A549 treated with RU486 at 1 μM for 4 hours (cell line): ENCODE measurements at places on chromosomes 3 and 15. TPM values are rescaled to one million over a fixed set of nuclear protein-coding genes. Genes with fewer than 3 reads are reported as not detected.

Gene DPPA4
- not detected in 5 replicates for total RNA-seq

Gene TEX9
- total RNA-seq, result 1.7 to 5.9 TPM (median 4.8 TPM) in 5 replicates

Gene LRRIQ4
- total RNA-seq, result not detected in 5 replicates

Gene SAMMSON
- total RNA-seq, result not detected in 5 replicates

Gene CAV3
- not detected in 5 replicates for total RNA-seq
